ENCODE measurements at places on chromosomes 6 and 20. TPM values are rescaled to one million over a fixed set of nuclear protein-coding genes. Genes with fewer than 3 reads are reported as not detected.

MAP3K7 gene
- 34.2 TPM for total RNA-seq

BHLHE23 gene
- not detected for total RNA-seq

SLC22A3 gene
- total RNA-seq, result 3.0 TPM

SPATA25 gene
- total RNA-seq, result 1.9 TPM

TUBB gene
- 353 TPM for total RNA-seq

ERVFRD-1 gene
- not detected for total RNA-seq

TOP1 gene
- 13.3 TPM for total RNA-seq

RSPO3 gene
- total RNA-seq, result 17.4 TPM

MYCT1 gene
- total RNA-seq, result under 0.01 TPM

HDGFL1 gene
- not detected for total RNA-seq

TSHZ2 gene
- 0.43 TPM for total RNA-seq

PLCB4 gene
- total RNA-seq, result 2.0 TPM

CLVS2 gene
- total RNA-seq, result under 0.01 TPM

TGM3 gene
- not detected for total RNA-seq

TMEM74B gene
- total RNA-seq, result not detected

CRISP3 gene
- total RNA-seq, result not detected

TCP11 gene
- not detected for total RNA-seq

OPN5 gene
- not detected for total RNA-seq

PDE10A gene
- 89.7 TPM for total RNA-seq

LPA gene
- not detected for total RNA-seq

KCNK15 gene
- total RNA-seq, result 0.28 TPM

COL19A1 gene
- total RNA-seq, result 0.28 TPM
